ENCODE measurements at places on chromosomes 6 and 20.

GRCh38 chr6:89727501-89727900, 89.0 kb upstream of the LYRM2 start:
- DNase-seq: no peak

GRCh38 chr6:148212366-148212765, 130.3 kb upstream of the SASH1 start:
- DNase-seq: no peak

DNA sequence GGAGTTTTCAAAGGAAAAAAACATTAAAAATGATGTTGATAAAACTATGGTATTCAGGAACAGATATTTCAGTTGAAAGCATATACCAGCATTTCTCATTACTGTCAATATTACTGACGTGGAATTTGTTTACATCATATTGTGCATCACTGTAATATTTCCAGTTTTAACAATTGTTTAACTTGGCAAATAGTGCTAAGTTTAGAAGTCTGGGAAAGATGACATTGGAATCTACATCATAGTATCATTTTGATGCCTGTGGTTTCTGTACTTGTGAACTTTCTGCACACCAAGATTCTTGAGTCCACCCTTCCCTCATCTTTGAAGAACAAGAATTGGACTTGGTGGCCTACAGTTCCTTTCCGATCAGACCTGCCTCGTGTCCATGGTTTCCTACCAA, 98.1 kb downstream of the RALGAPA2 start:
- no peak for DNase-seq

GRCh38 chr6:25013246-25013645, 77.5 kb upstream of the RIPOR2 start:
- DNase-seq: no peak

GRCh38 chr6:168778201-168778600, 337.2 kb downstream of the SMOC2 start:
- DNase-seq: no peak

DNA sequence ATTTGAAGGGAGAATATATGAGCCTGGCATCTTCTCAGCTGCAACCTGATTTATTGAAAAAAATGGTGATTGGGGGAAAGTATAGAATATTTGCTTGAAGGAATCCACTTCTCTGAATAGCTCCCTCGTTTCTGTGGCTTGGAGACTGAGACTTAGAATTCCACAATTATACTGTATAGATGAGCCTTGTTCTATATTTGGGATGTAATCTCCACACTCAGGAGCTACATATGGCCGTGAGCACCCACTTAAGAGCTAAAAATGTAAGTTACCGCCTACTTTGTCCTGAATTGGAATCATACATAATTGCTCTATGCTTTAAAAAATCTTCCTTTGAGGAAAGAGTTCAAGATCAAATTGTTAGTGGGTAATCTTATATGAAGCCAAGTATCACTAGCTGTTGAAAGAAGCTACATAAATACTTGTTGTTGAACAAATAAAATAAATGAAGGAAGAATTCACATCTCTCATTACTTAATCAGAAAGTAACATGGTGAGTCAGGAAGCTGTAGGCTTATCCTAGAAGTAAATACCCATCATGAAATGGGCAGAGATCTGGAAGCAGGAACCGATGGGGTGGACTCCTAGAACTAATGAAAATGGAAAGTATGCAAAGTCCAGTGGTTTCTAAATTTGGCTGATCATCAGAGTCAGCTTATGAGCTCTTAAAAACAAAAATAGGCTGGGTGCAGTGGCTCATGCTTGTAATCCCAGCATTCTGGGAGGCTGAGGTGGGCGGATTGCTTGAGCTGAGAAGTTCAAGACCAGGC, 254.3 kb downstream of the SOX4 start:
- DNase-seq: no peak

GRCh38 chr6:93784794-93785693, 365.7 kb upstream of the EPHA7 start:
- no peak for DNase-seq

GRCh38 chr20:1210501-1210900, 7.2 kb downstream of the C20orf202 start:
- no peak for DNase-seq

GRCh38 chr20:60584221-60584620, 626.0 kb downstream of the CDH26 start:
- DNase-seq: no peak

GRCh38 chr20:58512808-58513552, 2.2 kb downstream of the APCDD1L start:
- no peak for DNase-seq

- no peak for DNase-seq
These were observed 52.0 kb downstream of the ADGRF1 start for GRCh38 chr6:46990031-46990644.

GRCh38 chr6:3005077-3005476, 5.4 kb downstream of the NQO2 start:
- no peak for DNase-seq

GRCh38 chr6:5507131-5507681, 245.9 kb downstream of the FARS2 start:
- DNase-seq: no peak

- DNase-seq: no peak
These were observed 611.3 kb upstream of the GJE1 start for GRCh38 chr6:141521440-141521839.

GRCh38 chr6:37838219-37838921, 18.8 kb downstream of the ZFAND3 start:
- DNase-seq: no peak

DNA sequence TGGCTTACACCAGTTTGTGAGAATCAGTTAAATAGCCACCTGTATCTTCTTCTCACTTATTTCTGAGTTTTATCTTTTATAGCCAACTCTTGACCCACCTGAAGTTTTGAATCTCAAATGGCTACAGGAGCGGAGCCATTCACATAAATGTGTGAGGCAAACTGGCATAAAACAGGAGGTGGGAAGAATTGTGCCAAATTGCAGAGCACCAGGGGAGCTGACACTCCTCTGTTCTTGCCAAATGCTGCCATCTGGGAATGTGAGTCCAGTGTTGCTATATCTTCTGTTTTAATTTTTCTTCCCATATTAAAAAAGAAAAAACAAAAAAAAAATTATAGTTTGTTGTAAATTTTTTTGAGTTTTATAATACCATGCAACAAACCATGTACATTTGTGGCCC, 17.0 kb upstream of the RNF146 start:
- DNase-seq: no peak

DNA sequence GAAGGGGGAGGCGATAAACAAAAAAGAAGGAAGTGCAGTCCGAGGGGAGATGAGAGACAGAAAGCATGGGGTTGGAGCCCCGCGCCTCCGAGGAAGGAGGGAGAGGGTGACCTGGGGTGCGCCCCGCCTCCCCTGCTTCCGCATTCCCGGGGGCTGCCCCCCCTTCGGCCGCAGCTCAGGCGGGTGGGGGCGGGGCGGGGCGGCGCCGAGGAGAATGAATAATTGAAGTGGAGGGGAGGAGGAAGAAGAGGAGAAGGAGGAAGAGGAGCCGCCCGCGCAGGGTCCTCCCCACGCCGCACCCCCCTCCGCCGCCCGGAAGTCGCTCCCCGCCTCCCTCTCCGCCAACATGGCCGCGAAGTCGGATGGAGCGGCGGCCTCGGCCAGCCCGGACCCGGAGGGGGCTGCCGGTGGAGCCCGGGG, at the start of gene XKR7:
TSS of gene XKR7 (plus strand) at position 322 of the 420 bp plus-strand sequence. CDS start at position 347, 25 bp downstream.
- DNase-seq: no peak

GRCh38 chr6:88566746-88567534, 396.5 kb downstream of the RNGTT start:
- no peak for DNase-seq

GRCh38 chr6:147621263-147621662, 112.8 kb downstream of the SAMD5 start:
- no peak for DNase-seq

DNA sequence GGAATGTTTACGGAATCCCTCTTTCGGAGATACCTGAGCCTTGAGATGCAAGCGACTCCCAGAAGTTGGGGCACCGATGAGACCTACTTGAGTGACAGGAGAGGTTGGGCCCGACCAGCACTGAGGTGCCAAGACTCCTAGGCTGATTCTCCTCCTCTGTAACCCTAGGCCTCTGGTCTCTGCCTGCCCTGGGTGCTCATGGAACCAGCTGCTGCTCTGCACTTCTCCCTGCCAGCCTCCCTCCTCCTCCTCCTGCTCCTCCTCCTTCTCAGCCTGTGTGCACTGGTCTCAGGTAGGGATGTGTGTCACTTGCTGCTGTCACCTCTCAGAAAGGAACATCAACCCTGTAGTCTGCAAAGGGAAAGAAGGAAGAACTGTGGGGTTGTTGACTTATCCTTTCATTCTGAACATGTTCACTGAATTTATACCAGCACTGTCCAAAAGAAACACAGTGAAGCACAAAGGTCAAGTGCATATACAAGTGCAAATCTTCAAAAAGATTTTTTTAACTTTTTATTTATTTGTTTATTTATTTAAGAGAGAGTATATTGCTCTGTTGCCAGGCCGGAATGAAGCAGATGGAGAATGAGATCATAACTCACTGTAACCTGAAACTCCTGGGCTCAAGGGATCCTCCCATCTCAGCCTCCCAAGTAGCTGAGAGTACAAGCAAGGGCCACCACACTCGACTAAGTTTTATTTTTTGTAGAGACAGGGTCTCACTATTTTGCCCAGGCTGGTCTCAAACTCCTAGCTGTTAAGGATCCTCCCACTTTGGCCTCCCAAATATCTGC, 913 bp downstream of the BTN2A2 start:
- no peak for DNase-seq

DNA sequence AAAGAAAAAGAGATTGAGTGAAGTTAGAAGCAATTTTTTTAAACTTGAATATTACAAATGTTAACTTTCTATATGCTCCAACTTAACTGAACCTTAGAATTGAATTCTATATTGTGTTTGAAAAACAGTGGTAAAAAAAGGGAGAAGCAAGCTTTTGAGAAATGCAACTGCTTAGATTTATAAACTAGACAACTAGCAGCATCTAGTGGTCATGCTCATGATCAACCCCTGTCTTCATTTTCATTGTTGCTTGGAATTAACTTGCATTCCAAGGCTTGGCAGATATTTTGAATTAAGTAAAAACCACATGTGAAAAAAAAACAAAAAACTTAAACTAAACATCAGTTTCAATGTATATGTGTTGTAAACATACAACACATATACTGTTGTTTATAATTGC, 113.1 kb downstream of the C6orf58 start:
- no peak for DNase-seq

- DNase-seq: no peak
These were observed 48.7 kb upstream of the GATA5 start for GRCh38 chr20:62524505-62524911.

- no peak for DNase-seq
These were observed 22.8 kb downstream of the ECT2L start for GRCh38 chr6:138818496-138819194.

All from stimulated activated CD4-positive, alpha-beta T cell treated with anti-CD3 and anti-CD28 coated beads, Interleukin-1b, Interleukin-23, amount 100 ng/mL, for 4 hours (primary cell).